ENCODE measurements at places on chromosomes 3 and 15.

DNA sequence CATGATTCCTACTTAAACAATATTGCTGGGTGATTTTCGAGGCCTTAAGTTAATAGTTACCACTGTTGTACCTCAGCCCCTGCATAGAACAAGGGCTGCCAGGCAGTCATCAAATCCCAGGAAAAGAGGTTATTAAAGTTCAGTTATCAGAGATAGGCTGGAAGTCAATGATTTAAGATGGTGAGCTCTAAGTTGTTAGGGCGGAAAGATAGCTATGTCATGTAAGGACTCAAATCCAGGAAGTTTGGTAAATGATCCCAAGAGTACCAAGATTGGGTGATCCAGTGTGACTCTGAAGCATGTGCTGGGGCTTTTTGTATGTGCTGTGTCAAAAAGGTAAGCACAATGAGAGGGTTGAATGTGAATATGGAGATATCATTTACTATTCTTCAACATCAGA is 287.9 kb downstream of the NLGN1 start:
- DNase-seq, result no peak

- no peak for DNase-seq
Observed at GRCh38 chr3:192417017-192417416, 310.3 kb downstream of the FGF12 start.

DNA sequence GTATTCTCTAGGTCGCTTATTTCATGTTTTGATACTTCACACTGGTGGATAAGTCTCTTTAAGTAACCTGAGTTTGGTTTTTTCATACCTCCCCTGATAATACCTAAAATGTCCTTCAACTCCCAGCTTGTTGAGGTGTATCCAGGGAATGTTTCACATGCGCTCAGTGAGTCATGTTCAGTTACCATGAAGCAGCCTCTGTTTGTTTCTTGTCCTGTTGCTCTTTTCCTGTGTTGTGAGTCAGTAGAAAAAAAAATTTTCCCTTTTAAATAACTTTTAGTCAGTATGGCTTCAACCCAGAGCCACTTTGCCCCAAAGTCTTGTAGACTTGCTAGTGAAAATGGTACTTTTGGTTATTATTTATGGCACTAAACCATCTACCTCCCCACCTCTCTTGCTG is 278.4 kb upstream of the ZPLD1 start:
- peak; percentile 90 for DNase-seq

DNA sequence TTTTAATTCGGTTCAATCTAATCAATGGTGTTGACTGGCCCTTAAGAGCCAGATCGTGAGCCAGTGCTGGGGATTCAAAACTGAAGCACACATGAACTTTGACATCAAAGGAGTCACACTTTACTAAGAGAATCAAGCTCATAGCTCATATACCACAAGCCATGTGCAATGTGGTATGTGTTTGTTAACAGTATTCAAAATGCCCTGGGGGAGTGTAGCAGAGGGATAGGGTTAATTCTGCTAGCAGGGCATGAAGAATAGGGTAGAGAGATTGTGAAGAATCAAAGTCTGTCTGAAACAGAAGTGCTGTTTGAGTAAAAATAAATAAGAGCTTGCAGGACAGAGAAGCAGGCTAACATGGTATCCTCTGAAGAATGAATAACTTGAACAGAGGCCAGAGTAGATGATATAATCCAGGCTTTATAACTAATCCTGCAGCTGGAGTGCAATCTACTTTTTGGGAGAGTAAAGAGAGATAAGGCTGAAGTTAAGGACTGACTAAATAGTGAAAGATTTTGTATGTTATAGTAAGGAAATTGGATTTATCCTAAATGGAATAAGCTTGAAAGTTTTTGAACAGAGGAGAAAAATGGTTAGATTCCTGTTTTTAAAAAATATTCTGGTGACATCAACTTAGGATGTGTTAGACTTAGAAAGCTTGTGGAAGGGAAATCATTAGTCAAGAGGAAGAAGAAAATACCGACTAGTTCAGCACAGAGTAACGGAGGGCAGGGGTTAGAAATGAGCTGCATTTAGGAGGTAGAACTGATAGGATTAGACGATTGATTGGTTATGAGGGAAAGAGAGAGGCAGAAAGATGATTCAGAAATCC is 292.0 kb downstream of the NFKBIZ start:
- peak; percentile 45 for DNase-seq

- DNase-seq, result peak; percentile 49
Observed at GRCh38 chr15:29183071-29183831, 86.4 kb downstream of the NSMCE3 start.

DNA sequence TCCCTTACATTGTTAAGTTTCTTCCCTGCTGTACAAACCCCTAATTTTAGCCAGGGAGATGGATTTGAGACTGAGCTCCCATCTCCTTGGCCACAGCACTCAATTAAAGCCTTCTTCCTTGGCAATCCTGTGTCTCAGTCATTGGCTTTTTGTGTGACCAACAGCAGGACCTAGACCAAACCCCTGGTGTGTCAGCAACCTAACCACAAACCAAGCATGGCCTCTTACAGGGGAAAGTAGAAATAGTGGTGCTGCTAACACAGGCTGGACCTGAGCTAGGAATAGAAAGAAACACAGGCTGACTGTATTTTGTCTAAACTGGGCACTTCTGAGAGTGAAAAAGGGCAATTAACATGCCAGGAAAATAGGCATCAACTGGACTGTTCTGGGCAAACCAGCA is 37.9 kb downstream of the PPCDC start:
- peak; percentile 13 for DNase-seq

GRCh38 chr15:100186960-100187359 is 154.8 kb downstream of the ADAMTS17 start:
- no peak for DNase-seq

GRCh38 chr3:147655236-147655635 is 246.1 kb downstream of the ZIC1 start:
- peak; percentile 54 for DNase-seq

GRCh38 chr3:93867425-93867824 is 106.3 kb downstream of the PROS1 start:
- peak; percentile 6 for DNase-seq

- DNase-seq, result no peak
Observed at GRCh38 chr3:181317508-181317907, 328.0 kb upstream of the DNAJC19 start.
